ENCODE measurements at places on chromosomes 5 and 9.

DNA sequence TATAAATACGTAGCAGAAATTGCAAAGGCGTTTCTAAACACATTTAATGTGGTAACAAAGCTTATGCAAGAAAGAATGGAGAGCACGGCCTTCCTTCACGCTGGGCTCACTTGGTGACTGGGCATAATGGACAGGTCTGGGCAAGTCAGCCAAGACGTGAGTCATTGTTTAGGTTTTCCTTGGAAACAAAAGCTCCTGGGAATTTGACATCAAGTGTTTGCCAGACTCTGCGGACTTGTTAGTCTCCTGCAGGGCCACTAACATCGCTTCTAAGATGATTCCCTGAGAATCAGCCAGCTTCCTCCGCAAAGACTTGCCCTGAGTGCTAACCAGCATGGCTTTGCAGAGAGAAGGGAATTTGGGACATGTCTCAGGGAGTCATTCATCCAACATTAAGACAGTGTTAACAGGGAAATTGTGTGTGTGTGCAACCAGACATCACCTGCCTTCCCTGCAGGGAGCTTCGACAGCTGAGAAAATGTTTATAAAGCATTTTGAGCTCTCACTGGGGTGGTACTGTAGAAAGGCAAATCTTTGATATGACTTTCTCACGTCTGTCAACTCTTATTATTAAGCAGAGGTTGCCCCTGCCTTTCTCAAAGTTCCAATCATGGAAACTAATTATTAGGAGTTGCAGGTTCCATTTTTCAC, 182.5 kb downstream of the NTRK2 start:
- no peak for DNase-seq

- DNase-seq, result no peak
Measured at GRCh38 chr5:149756354-149756753, 26.2 kb downstream of the PPARGC1B start.

GRCh38 chr5:143708672-143709071, 103.3 kb upstream of the HMHB1 start:
- DNase-seq, result no peak

DNA sequence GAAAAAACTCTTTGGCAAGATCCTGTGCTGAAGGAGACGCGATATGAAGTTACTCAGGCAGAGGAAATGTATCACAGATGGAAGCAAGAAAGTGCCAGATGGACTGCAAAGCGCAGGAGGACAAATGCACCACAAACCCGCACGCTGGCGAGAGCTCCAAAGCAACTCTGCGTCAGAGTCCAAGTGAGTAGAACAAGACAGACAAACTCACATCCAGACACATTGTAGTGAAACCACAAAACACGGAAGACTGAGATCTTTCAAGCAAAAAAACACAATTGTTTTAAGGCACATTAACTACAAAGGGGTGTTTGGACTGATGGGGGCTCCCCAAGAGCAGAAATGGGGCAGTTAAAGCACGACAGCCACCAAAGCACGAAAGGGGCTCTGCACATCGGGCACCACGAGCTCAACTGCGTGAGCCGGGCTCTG, 39.2 kb upstream of the NKD2 start:
- DNase-seq, result no peak

GRCh38 chr5:179534431-179534830, 15.9 kb upstream of the RUFY1 start:
- no peak for DNase-seq

DNA sequence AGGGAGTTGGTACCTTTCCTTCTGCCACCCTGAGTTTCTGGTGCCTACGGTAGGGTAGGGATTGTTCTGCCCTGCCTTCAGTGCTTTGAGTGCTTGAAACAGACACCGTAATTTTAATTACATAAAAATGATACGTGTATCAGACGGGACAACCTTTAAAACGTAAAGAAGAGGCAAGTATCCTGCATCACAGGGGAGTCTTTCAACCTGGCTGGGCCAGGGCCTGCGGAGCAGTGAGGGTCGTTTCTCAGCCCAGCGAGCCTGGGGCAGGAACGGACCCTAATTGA, 483 bp upstream of the DAB2IP start:
- DNase-seq, result no peak
